Lung (tissue), 17 donors: ENCODE measurements at places on chromosomes 4 and X. TPM values are rescaled to one million over a fixed set of nuclear protein-coding genes. Genes with fewer than 3 reads are reported as not detected.

Gene FAM156B
- total RNA-seq = 19.8 TPM

Gene ETDB
- total RNA-seq = not detected

Gene SLC2A9
- 18.6 TPM for total RNA-seq

Gene PLP1
- total RNA-seq = 9.3 TPM

Gene ASB12
- not detected for total RNA-seq

Gene HDX
- total RNA-seq = 11.2 TPM

Gene HSFX3
- total RNA-seq = not detected

Gene FMR1NB
- not detected for total RNA-seq

Gene EVC2
- 3.9 TPM for total RNA-seq

Gene PTTG2
- 0.52 TPM for total RNA-seq

Gene ELF2
- total RNA-seq = 37.4 TPM

Gene MTMR1
- total RNA-seq = 21.6 TPM

GRCh38 chr4:48189731-48190130, 55.7 kb upstream of the TXK start:
- no peaks in the 10 kb centered on the region for H3K27me3 ChIP-seq
- no peak overlapping the region for H3K4me3 ChIP-seq
- H3K27ac ChIP-seq = no peak overlapping the region
- H3K36me3 ChIP-seq = no peaks in the 10 kb centered on the region
- DNase-seq = no peak

- H3K36me3 ChIP-seq = no peaks in the 10 kb centered on the region
- H3K4me3 ChIP-seq = no peak overlapping the region
- DNase-seq = no peak
- no peak overlapping the region for H3K27ac ChIP-seq
Measured at GRCh38 chr4:120198411-120198810, 131.8 kb upstream of the MAD2L1 start.

GRCh38 chr4:102640669-102641068, 120.1 kb downstream of the MANBA start:
- H3K4me1 ChIP-seq = no peaks in the 10 kb centered on the region
- peaks cover 6% of the 10 kb centered on the region for H3K36me3 ChIP-seq
- no peak for DNase-seq

DNA sequence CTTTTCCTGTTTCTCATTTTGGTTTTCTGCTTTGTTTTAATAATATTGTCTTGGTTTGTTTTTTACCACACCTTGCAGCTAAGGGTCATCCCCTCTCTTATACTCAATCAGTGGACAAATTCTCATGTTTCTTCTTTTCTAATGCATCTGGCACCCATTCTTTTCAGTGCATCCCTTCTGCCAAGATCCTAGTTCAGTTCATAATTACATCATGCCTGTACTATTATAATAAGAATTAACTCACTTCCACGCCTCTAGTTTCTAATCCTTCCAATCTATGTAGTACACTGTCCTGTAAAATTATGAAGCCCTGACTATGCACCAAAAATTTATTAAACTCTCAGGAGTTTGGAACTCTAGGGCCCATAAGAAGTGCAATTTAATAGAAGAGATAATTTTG, 126.1 kb downstream of the FAT4 start:
- H3K27ac ChIP-seq = no peak overlapping the region
- H3K27me3 ChIP-seq = no peaks in the 10 kb centered on the region
- peaks cover 2% of the 10 kb centered on the region for H3K4me1 ChIP-seq
- no peak for DNase-seq

DNA sequence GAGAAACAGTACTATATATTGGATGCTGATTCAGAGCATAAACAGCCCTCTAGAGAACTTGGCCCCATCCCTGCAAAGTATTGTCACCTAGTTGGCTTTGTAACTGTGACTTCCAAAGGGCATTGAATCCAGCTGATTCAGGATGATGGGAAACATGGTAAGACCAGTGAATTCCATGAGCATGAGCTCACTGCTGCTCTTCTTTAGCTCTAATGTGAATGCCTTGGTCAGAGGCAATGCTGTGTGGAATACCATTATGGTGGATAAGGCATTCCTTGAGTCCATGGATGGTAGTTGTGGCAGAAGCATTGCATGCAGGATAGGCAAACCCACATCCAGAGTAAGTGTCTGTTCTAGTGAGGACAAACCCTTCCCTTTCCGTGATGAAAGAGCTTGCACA, 365.6 kb upstream of the EDA2R start:
- H3K36me3 ChIP-seq = no peaks in the 10 kb centered on the region
- H3K27me3 ChIP-seq = no peaks in the 10 kb centered on the region
- no peak for DNase-seq
- H3K4me3 ChIP-seq = no peak overlapping the region
- no peaks in the 10 kb centered on the region for H3K4me1 ChIP-seq

DNA sequence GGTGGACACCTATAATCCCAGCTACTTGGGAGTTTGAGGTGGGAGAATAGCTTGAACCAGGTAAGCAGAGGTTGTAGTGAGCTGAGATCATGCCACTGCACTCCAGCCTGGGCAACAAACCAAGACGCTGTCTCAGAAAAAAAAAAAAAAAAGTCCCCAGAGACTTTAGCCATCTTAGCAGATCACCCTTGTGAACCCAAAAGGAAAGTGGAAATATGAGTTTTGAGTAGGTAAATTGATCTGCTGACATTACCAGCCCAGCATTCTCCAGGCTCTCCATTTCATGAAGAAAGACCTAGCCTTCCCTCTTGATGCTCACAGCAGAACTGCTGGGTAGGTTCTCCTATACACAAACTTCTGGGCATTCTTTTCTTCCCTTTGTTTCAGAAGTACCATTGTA, 24.5 kb upstream of the HNRNPD start:
- no peaks in the 10 kb centered on the region for H3K4me1 ChIP-seq
- no peaks in the 10 kb centered on the region for H3K27me3 ChIP-seq
- DNase-seq = no peak
- no peaks in the 10 kb centered on the region for H3K36me3 ChIP-seq

- no peaks in the 10 kb centered on the region for H3K27me3 ChIP-seq
- H3K4me1 ChIP-seq = no peaks in the 10 kb centered on the region
- no peaks in the 10 kb centered on the region for H3K36me3 ChIP-seq
- no peak for DNase-seq
Measured at GRCh38 chr4:137640156-137640837, 108.0 kb upstream of the PCDH18 start.

DNA sequence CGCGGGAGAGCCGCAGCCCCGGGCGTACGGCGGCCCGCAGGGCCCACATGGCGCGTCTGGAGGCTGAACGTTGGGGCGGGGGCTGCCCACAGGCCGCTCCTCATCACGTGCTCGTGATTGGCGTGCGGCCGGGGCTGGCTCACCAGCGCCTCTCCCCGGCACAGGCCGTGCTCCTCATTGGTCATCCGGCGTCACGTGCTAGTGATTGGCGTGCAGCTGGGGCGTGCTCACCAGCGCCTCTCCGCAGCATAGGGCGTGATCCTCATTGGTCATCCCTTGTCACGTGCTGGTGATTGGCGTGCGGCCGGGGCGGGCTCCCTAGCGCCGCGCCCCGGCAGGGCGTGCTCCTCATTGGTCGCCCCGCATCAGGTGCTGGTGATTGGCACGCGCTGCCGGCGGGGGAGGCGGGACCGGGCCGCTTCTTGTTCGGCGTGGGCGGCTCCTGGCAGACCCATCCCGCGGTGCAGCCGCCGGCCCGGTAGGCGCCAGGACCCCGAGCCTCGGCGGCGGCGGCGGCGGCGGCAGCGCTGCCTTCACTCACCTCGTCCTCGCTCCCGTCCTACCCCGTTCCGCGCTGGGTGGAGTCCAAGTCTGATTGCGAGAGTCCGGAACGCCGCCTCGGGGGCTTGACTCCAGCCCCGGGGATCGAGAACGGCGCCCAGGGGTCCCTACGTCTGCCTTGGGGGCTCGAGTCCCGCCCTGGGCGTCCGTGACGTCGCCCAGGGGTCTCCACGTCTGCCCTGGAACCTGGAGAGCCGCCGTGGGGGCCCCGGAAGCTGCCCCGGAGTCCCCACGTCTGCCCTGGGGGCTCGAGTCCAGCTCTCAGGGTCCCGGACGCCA, at the start of gene GTPBP6:
Gene GTPBP6, minus strand, starts transcription at position 58 of the 840 bp plus-strand sequence. Its CDS starts 9 bp downstream, at position 49.
- peak within 1 kb of the TSS; percentile 93 for H3K4me3 ChIP-seq
- H3K27me3 ChIP-seq = no peaks in the 10 kb centered on the region
- no peaks in the 10 kb centered on the region for H3K4me1 ChIP-seq
- peak; percentile 100 for DNase-seq
- H3K27ac ChIP-seq = peak within 1 kb of the TSS; percentile 99

DNA sequence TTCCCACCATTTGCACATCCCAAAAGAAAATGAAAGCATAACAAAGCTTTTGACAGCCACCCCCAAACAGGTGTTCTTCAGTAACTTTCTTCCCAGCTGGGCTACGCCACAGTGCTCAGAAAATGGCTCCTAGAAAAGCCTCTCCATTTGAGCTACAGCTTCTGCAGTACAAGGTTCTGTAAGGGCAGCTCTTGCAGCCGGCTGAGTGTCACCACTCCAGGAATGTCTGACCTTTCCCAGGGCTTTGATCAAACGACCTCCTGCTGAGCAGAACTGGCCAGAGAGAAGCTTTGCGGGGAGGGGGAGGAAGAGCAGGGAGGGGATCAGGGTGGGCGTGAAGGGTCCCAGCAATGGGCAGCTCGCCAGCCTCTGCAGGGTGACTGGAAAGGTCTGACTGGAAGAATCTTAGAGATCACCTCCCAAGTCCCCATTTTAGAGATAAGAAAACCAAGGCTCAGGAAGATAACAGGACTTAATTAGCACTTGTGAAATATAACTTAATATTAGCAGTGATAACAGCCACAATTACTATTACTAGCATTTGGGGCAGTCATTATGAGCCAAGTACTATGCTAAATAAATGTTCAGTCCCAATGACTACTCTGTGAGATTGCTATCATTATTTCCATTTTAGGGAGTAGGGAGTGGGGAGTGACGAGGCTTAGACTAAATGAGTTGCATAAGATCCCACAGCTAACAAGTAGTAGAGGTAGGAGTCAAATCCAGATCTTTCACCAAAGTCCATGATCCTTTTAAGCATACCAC, 51.1 kb downstream of the LEF1 start:
- H3K4me3 ChIP-seq = no peak overlapping the region
- H3K36me3 ChIP-seq = no peaks in the 10 kb centered on the region
- H3K27me3 ChIP-seq = no peaks in the 10 kb centered on the region
- peak; percentile 17 for DNase-seq
- H3K27ac ChIP-seq = no peak overlapping the region

DNA sequence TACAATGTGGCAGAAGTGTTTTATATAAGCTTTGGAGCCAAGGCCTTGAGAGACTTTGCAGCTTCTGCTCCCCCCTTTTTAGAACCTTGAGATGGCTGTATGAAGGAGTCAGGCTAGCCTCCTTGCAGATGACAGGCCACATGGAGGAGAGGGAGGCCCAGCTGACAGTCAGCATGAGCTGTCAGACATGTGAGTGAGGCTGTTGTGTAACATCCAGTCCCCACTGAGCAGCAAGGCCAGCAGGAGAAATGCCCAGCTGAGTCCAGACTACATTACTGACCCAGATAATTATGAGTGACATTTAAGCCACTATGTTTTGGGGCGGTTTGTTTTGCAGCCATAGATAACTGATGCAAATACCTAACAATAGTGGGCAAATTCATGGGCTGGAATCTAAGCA, 515.3 kb upstream of the ARX start:
- H3K36me3 ChIP-seq = no peaks in the 10 kb centered on the region
- no peak for DNase-seq
- no peaks in the 10 kb centered on the region for H3K4me1 ChIP-seq

DNA sequence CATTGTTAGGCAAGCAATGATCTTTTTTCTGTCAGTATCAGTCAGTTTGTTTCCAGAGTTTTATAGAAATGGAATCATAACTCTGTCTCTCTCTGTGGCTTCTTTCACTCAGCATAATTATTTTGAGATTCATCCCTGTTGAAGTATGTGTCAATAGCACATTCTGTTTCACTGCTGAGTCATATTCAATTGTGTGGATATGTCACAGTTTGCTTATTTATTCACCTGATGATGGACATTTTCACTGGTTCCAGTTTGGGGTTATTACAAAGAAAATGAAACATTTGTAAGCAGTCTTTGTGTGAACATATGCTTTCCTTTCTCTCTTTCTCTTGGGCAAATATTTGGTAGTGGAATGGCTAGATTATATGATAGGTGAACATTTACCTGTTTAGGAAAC, 10.2 kb upstream of the ZNF718 start:
- no peaks in the 10 kb centered on the region for H3K4me1 ChIP-seq
- DNase-seq = no peak
- H3K36me3 ChIP-seq = no peaks in the 10 kb centered on the region

GRCh38 chr4:158255727-158256324, 45.5 kb downstream of the TMEM144 start:
- H3K27me3 ChIP-seq = no peaks in the 10 kb centered on the region
- H3K27ac ChIP-seq = no peak overlapping the region
- no peak overlapping the region for H3K4me3 ChIP-seq
- no peak for DNase-seq

DNA sequence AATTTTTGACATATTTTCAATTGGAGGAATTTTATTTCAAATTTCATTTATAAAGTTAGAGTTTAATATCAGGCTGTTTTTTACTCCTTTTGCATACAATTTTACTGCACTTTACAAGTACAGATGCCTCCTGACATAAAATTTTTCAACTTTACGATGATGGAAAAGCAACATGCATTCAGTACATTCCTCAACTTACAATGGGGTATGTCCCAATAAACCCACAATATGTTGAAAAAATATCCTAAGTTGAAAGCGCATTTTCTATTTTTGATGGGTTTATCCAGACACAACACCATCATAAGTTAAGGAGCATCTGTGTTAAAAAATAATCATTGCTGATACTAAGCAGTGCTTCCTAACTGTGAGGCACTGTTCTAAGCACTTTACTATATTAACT, 4.3 kb downstream of the KLHL5 start:
- H3K4me3 ChIP-seq = no peak overlapping the region
- DNase-seq = no peak
- no peaks in the 10 kb centered on the region for H3K27me3 ChIP-seq
- H3K27ac ChIP-seq = no peak overlapping the region

DNA sequence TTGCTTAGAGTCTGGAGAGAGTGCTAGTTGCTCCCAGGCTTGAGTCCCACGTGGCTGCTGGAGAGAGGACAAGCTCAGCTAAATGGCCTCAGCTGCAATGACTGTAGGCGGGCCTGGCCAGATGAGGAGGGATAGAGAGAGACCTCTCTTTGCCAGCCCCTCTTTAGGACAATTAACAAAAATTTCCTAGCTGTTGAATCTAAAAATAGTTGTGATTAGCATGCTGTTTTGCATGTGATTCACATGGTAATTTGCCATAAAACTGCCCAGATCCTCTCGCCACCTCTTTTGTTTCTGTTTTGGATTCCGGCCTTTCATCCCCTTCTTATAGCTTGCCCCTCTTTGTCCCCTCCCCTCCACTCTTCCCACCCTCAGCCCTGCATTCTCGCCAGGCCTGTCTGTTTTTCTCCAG, 28.9 kb upstream of the PRPS1 start:
- peaks cover 4% of the 10 kb centered on the region for H3K4me1 ChIP-seq
- H3K27me3 ChIP-seq = no peaks in the 10 kb centered on the region
- H3K36me3 ChIP-seq = no peaks in the 10 kb centered on the region
- no peak overlapping the region for H3K4me3 ChIP-seq
- no peak overlapping the region for H3K27ac ChIP-seq

DNA sequence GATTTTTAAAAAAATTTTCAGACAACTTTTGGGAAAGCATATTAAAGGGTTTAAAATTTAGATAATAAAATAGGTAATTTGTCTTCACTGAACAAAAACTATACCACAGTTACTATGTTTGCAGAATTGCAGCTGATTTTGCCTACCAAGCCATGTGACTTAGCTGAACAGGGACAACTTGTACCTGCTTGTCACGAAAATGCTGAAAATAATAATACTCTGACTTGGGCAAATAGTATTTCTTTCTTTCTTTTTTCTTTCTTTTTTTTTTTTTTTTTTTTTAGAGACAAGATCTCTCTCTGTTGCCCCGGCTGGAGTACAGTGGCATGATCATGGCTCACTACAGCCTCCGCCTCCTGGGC, 225.2 kb upstream of the PPP1R2C start:
- H3K27ac ChIP-seq = no peak overlapping the region
- no peaks in the 10 kb centered on the region for H3K4me1 ChIP-seq
- H3K4me3 ChIP-seq = no peak overlapping the region
- DNase-seq = no peak
